ENCODE measurements at places on chromosomes 7 and 10. TPM values are rescaled to one million over a fixed set of nuclear protein-coding genes. Genes with fewer than 3 reads are reported as not detected.

- no peak for DNase-seq
- H3K36me3 ChIP-seq, result no peaks in the 10 kb centered on the region
- H3K27ac ChIP-seq, result no peak overlapping the region
These were observed 26.4 kb downstream of the DRGX start for GRCh38 chr10:49369216-49370162.

DNA sequence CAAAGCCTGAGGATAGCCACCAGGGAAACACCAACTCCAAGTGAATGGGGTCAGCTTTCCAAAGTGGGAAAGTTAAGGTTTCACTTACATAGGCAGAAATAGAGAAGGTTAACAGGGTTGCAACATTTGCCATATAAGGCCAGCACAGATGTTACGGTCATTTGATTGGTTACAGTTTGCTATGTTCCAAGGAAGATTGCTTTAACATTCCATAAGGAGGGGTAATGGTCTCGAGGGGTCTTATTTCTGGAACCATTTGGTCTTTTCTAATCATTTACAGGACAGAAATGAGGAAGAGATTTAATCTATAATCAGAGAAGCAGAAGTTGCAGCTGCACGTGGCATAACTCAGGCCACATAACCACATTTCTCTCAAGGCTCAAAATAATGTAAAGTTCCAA lies 679.4 kb upstream of the C7orf33 start:
- no peak overlapping the region for H3K4me3 ChIP-seq
- H3K4me1 ChIP-seq, result no peaks in the 10 kb centered on the region
- no peak overlapping the region for H3K27ac ChIP-seq
- no peaks in the 10 kb centered on the region for H3K27me3 ChIP-seq

- no peak for DNase-seq
- H3K4me3 ChIP-seq, result no peak overlapping the region
- no peaks in the 10 kb centered on the region for H3K4me1 ChIP-seq
- H3K36me3 ChIP-seq, result no peaks in the 10 kb centered on the region
These were observed 125.2 kb downstream of the DOCK4 start for GRCh38 chr7:112080978-112081377.

DNA sequence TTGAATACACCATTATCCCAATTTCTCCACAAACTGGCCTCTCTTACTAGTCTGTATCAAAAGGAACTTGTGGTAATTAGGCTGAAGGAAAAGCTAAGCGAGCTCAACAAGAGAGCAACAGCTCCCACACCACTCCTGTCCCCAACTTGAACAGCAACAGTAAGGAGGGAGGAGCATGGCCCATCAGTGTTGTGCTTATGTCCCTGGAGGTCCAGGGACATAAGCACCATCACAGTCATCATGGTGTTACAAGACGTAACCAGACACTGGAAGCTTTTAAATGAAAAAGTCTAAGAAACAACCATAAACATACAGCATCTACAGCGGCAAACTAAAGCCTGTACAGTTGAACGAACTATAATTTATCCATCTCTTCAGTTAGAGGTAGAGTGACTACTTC lies 989 bp downstream of the ERLIN1 start:
- no peaks in the 10 kb centered on the region for H3K27me3 ChIP-seq
- no peak for DNase-seq

- no peaks in the 10 kb centered on the region for H3K27me3 ChIP-seq
- peaks cover 5% of the 10 kb centered on the region for H3K4me1 ChIP-seq
- H3K36me3 ChIP-seq, result no peaks in the 10 kb centered on the region
- no peak overlapping the region for H3K27ac ChIP-seq
These were observed 121.6 kb downstream of the MTPAP start for GRCh38 chr10:30227481-30227880.

DNA sequence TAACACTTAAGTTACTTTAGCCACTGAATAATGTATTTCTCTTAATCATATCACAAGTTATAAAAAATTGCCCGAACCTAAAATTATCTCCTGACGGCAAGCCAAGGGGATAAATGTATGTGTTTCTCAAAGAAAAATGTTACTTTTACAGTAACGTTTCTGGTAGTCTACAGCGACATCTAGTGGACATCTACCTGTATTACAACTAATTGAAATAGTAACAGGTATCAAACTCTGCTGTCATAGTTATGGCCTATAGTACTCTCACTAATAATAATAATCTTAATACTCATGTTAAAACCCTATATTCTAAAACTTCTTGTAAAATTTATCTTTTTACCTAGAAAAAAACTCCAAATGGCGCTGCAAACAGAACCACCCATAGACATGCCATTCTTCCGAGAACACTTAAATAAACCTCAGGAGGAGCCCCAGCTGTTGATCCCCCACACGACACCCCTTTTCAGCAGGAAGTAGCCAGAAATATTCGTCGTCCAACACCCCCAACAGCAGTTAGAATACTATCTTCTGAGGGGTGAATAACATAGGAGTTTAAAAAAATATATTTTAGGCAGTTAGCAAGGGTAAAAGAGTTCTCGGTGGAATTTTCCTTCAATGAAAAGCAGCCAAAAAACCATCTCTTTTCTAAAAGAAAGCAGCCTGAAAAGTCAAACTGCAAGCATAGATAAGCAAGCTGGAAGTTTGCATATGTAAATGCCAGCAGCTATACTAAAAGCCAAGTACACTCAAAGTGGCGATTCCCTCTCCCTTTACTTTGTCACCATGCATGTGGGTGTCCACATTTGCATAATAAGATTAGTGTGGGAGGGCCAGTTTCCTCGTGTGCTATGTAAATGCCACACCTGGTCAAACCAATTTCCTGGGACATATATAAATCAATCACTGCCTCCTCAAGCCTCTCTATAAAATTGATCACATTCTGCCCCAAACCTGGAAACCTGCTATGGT lies 40.5 kb upstream of the ZNF107 start:
- no peaks in the 10 kb centered on the region for H3K36me3 ChIP-seq
- no peaks in the 10 kb centered on the region for H3K27me3 ChIP-seq
- H3K27ac ChIP-seq, result no peak overlapping the region
- no peak overlapping the region for H3K4me3 ChIP-seq
- H3K4me1 ChIP-seq, result no peaks in the 10 kb centered on the region

- no peak overlapping the region for H3K27ac ChIP-seq
- no peaks in the 10 kb centered on the region for H3K4me1 ChIP-seq
- H3K4me3 ChIP-seq, result no peak overlapping the region
- no peaks in the 10 kb centered on the region for H3K27me3 ChIP-seq
- DNase-seq, result no peak
These were observed 122.3 kb downstream of the CNNM2 start for GRCh38 chr10:103040418-103040817.

GRCh38 chr10:68334672-68335467 lies 2.1 kb upstream of the PBLD start:
- peak overlapping the region; percentile 95 for H3K4me3 ChIP-seq
- peak overlapping the region; percentile 1 for H3K27ac ChIP-seq
- H3K4me1 ChIP-seq, result peaks cover 36% of the 10 kb centered on the region
- H3K36me3 ChIP-seq, result peaks cover 16% of the 10 kb centered on the region
- H3K27me3 ChIP-seq, result no peaks in the 10 kb centered on the region
- no peak for DNase-seq

- H3K27me3 ChIP-seq, result no peaks in the 10 kb centered on the region
- no peak overlapping the region for H3K4me3 ChIP-seq
- no peak for DNase-seq
- no peak overlapping the region for H3K27ac ChIP-seq
These were observed 171.3 kb downstream of the RNLS start for GRCh38 chr10:88411772-88412349.

DNA sequence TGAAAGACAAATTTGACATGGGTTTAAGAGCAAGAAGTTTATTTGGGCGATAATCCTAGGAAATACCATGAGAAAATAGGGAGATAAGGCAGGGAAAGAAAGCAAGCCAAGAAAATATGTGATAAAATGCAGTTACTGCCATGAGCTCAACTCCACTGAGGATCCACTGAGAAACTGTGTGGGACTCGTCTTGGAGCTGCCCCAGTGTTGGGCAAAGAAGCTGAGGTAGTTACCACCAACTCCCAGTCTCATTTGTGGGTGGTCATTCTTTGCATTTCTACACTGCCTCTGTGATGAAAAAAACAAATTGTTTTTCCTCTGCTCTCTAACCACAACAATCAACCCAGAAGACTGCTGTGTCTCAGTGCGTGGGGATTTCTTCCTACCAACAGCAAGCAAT lies 498.2 kb downstream of the PLXDC2 start:
- H3K36me3 ChIP-seq, result no peaks in the 10 kb centered on the region
- H3K4me1 ChIP-seq, result no peaks in the 10 kb centered on the region
- no peak for DNase-seq
- H3K4me3 ChIP-seq, result no peak overlapping the region

DNA sequence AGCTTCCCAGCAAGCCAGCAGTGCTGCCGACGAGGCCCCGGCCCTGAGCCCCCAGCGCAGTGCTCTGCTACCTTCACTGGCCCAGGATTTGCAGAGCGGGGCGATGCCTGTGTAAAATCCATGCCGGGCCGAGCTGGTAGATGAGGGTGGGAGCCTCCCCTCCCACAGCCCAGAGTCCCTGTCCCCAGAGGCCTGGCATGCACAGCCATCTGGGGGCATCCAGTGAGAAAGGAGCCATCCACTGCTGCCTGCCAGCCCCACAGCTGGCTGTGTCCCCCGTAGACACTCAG lies 116.7 kb downstream of the RGS10 start:
- H3K4me3 ChIP-seq, result no peak overlapping the region
- peaks cover 11% of the 10 kb centered on the region for H3K4me1 ChIP-seq
- DNase-seq, result no peak
- H3K36me3 ChIP-seq, result peaks cover 13% of the 10 kb centered on the region

GRCh38 chr10:93075369-93076221 lies 1.9 kb downstream of the CYP26A1 start:
- H3K4me3 ChIP-seq, result no peak overlapping the region
- H3K36me3 ChIP-seq, result no peaks in the 10 kb centered on the region
- H3K27me3 ChIP-seq, result peaks cover 21% of the 10 kb centered on the region
- no peak overlapping the region for H3K27ac ChIP-seq
- no peak for DNase-seq

DNA sequence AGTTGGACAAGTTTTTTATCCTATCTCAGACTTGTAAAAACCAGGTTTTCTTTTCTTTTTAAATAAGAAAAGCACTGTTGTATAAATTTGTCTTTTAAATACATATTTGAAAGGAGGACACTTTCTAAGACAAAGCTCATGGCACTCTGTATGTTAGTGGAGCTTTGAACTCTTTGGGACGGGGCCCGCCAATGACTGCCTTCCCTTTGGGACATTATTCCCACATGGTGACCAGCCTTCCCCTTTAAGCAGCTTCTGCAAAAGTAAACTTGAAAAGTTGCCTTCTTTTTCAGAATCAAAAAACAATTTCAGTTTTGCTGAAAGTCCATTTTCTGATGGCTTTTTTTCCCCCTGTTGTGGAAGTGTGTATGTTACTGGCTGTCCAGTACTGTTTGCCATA lies 1.8 kb downstream of the CUX1 start:
- H3K27ac ChIP-seq, result no peak overlapping the region
- H3K4me1 ChIP-seq, result peaks cover 11% of the 10 kb centered on the region
- DNase-seq, result no peak
- no peak overlapping the region for H3K4me3 ChIP-seq
- H3K36me3 ChIP-seq, result no peaks in the 10 kb centered on the region

DNA sequence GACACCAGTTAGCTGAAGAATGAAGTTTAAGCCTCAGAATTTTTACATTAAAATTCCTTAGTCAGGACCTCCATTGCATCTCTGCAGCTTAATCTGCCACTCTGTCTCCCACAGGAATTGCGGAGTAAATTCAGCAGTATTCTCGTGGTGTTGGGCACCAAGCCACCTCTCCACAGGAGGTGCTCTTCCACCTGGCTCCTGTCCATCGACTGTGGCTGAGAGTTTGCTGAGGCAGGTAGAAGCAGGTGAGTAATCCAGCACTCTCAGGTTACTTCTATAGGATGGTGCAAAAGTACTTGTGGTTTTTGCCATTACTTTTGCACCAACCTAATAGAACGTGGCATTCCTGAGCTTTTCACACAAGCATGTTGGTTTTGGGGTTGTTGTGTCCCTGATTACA lies 134.1 kb downstream of the GFRA1 start:
- H3K27me3 ChIP-seq, result no peaks in the 10 kb centered on the region
- no peak for DNase-seq
- H3K4me1 ChIP-seq, result no peaks in the 10 kb centered on the region
- no peak overlapping the region for H3K4me3 ChIP-seq

DNA sequence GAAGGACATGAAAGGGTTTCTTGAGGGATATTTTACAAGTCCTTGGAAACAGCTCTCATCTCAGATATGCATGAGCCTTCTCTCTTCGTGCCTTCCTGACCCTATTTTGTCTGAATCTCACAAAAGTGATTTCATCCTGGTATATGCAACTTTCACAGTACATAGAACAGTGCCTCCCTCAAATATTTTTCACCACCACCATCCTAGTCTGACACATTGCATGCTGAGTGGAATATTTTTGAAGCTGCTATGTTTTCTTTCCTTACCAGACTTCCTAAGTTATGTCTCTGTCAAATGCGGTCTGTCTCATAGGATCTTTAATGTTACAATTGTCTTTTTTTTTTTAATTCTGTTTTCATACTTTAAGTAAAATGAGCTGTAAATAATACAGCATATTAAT lies 673.3 kb upstream of the LRRN3 start:
- H3K4me3 ChIP-seq, result no peak overlapping the region
- no peaks in the 10 kb centered on the region for H3K36me3 ChIP-seq
- H3K27ac ChIP-seq, result no peak overlapping the region
- no peak for DNase-seq
- no peaks in the 10 kb centered on the region for H3K27me3 ChIP-seq
- H3K4me1 ChIP-seq, result no peaks in the 10 kb centered on the region

DNA sequence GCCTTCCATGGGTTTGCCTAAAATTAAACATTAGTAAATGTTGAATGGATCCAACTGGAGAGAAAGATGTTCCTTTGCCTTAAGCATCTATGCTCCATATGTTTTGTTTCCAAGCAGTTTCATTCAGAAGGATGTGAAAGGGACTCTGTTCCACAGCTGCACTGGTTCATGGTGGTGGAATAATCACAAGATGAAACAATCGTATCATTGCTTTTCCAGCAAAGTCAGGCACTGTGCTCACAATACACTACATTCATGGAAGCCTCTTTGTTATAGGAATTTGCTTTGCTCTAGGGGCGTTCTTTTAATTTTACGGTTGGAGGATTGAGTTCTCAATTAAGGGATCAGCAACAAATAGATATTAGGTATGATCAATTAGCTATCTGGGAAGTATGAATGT lies 33.8 kb downstream of the RAMP3 start:
- no peaks in the 10 kb centered on the region for H3K36me3 ChIP-seq
- no peaks in the 10 kb centered on the region for H3K4me1 ChIP-seq
- H3K4me3 ChIP-seq, result no peak overlapping the region
- H3K27me3 ChIP-seq, result no peaks in the 10 kb centered on the region
- H3K27ac ChIP-seq, result no peak overlapping the region

- no peaks in the 10 kb centered on the region for H3K27me3 ChIP-seq
- DNase-seq, result no peak
- no peaks in the 10 kb centered on the region for H3K36me3 ChIP-seq
- H3K4me1 ChIP-seq, result peaks cover 11% of the 10 kb centered on the region
These were observed 821 bp downstream of the SLC35B4 start for GRCh38 chr7:134315679-134316538.

GPR15LG gene
- polyA plus RNA-seq, result not detected

SMARCD3 gene
- polyA plus RNA-seq, result 5.7 TPM

TSPAN13 gene
- polyA plus RNA-seq, result not detected

PNLIP gene
- not detected for polyA plus RNA-seq

UFSP1 gene
- 2.1 TPM for polyA plus RNA-seq

HPS6 gene
- polyA plus RNA-seq, result 30.4 TPM

DMBT1 gene
- polyA plus RNA-seq, result not detected

CNTNAP2 gene
- polyA plus RNA-seq, result not detected

CPED1 gene
- polyA plus RNA-seq, result not detected

DLG5 gene
- 1.1 TPM for polyA plus RNA-seq
